ENCODE measurements at places on chromosomes 6 and 20.

- DNase-seq: no peak
These were observed 22.6 kb downstream of the MOCS1 start for GRCh38 chr6:39911513-39912125.

- DNase-seq: no peak
These were observed 32.9 kb upstream of the BACH2 start for GRCh38 chr6:90329386-90330077.

DNA sequence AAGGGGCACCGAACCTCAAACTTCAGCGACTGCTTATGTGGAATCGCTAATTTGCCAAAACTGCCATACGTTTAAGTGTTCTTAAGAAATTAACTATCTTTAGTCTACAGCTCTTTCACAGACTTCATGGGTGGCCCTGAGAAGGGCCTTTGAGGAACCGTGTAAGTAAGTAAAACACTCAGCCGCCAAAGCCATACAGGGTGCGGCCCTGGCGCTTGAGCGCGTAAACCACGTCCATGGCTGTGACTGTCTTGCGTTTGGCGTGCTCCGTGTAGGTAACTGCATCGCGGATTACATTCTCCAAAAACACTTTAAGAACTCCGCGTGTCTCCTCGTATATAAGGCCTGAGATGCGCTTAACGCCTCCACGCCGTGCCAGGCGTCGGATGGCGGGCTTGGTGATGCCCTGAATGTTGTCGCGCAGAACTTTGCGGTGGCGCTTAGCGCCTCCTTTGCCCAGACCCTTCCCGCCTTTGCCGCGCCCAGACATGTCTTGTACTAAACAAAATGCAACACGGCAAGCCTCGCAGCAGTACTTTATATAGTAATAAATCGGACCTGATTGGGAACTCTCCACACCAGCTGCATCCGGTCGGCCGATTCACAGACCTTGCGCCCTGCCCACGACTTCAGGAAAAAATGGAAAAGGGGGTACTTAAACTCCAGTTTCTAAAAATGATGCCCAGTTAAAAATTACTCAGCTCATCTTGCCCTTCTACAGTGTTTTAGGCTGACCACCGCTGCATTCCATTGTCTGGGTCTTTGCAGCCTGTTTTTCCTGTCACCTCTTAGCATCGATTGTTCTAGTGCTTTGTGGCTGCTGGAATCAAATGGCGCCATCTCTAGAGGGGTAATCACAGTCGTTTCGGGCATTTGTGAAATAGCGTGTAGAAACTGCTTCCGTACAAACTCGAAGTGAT is 38.9 kb downstream of the OR2B2 start:
- peak; percentile 80 for DNase-seq

GRCh38 chr6:57163956-57164355 is 8.2 kb upstream of the BAG2 start:
- no peak for DNase-seq

- no peak for DNase-seq
These were observed 37.4 kb upstream of the MRPS10 start for GRCh38 chr6:42255050-42255449.

DNA sequence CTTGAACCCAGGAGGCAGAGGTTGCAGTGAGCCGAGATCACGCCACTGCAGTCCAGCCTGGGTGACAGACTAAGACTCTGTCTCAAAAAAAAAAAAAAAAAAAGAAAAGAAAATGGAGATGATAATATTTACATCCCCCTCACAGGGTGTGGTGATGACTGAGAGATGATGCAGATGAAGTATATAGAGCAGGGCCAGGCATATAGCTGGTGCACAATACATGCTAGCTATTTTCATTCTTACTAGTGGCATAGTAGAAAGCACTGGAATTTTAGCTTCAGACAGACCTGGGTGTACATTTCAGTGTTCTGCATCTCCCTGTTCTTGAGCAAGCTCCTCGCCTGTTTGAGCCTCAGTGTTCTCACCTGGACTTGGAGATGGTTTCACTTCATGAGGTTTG is 36.9 kb downstream of the CEBPB start:
- no peak for DNase-seq

DNA sequence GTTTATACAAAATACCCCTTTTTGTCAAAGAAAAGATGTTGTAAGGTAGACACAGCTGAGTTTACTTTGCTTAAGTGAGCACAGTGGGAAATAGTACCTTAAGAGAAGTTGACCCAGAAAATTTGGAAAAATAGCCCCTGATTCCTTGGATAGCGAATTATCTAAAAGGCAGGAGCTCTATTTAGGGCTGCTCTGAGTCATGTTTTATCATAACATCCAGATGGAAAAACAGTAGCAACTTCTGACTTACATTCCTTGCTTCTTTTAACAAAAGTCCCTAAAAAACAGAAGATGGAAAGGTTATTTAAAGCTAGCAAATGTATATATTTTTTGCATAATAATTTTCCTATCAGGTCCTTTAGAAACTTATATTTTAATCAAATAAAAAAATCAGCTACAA is 59.0 kb downstream of the THEMIS start:
- DNase-seq: no peak

DNA sequence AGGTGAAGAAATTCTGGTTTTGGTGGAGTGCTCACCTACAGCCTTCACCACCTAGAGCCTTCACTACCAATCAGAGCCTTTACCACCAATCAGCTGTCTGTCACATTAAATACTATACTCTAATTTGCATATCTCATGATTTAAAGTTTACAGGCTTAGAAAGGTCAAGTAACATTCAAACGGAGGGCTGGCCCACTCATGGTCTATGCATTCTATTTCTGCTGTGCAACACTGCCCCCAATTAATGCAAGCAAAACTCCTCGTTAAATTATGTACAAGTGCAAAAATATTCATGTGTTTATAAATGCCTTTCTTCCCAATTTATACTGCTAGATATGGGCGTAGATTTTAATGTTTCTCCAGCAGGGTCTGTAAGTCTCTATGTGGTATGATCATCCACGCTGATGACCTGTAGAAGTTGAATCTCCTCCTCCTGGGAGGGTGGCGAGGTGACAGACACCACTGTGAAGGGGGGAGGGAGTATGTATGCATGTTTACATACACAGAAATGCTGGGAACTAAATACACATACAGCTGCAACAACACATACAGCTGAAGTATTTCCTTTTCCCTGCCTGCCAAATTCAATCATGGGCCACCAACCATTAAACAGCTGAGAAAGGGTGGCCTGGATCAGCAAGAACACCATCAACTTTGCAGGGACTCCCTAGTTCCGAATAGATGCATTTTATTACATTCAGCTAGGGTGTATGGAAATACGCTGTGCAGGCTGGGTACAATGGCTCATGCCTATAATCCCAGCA is 13.1 kb downstream of the RRAGD start:
- no peak for DNase-seq

- no peak for DNase-seq
These were observed 402.7 kb downstream of the TAF4 start for GRCh38 chr20:61662968-61663331.

- no peak for DNase-seq
These were observed 6.1 kb downstream of the SIRPG start for GRCh38 chr20:1651268-1652058.

DNA sequence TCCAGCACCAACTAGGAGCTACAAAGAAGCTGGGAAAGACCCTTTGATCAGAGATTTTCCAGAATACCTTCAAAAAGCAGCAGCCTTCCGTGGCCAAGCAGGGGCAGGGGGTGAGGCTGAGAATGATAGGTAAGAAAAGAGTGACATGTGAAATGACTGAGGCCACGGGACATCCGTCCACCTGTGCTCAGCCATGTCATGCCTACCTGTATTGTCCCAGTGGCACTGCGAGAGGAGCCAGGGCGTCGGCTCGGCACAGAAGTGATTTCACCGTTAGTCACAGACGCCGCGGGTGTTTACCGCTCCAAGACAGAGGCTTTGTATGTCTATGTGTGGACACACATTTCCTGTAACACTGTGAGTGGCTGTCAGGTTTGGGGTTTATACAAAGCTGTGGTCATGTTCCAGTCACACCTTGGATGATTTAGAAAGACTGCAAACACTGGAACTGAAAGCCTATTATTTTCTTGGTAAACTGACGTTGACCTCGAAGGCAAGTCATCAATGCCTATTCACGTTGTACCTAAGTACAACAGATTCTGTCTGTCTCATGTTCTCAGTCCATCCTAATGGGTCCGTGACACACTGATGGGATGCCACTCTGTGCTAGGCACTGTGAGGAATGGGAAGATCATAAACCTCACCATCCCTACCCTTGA is 32.1 kb upstream of the JAG1 start:
- no peak for DNase-seq

- no peak for DNase-seq
These were observed 81.4 kb downstream of the LIN28B start for GRCh38 chr6:105038259-105038658.

- no peak for DNase-seq
These were observed 184.2 kb upstream of the FOXA2 start for GRCh38 chr20:22768266-22769178.

DNA sequence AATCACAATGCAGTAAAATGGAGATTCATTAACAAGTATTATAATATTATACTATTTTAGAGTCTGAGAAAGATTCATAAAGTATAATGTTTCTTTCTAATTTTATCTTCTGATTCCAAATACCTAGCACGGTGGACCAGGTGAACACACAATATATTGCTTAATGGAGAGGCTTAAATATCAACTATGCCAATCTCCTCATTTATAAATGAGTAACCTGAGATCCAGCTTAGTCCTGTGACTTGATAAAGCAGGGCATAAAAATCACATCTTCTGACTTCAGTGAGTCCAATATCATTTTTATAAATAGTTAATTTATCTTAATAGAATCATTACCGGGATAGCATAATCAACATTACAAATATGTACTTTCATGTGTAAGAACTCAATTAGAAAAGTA is 144.4 kb upstream of the GJE1 start:
- DNase-seq: no peak

GRCh38 chr20:50594231-50594590 is 84.0 kb downstream of the PTPN1 start:
- DNase-seq: no peak

DNA sequence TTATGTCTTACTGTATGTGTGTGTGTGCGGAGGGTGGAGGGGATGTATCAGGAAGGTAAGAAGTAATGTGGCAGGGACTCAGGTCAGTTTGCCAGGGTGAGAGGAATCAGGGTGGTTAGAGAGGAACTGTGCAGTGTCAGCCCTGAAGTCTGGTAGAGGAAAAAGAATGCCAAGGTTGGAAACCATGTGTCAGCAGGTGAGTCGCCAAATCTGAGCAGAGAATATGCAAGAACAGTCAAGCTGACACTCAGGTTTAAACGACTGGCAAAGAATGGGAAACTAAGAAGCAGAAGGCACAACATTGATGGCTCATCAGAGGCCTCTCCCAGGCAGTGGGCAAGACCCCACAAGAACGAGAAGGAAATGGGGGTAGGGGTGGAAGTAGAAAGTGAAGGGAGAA is 107.5 kb upstream of the TBX18 start:
- DNase-seq: no peak

GRCh38 chr20:62860391-62860923 is 1.2 kb downstream of the TCFL5 start:
- DNase-seq: no peak

- DNase-seq: no peak
These were observed 137.7 kb upstream of the DEFB112 start for GRCh38 chr6:50187351-50187921.

GRCh38 chr6:97067045-97067444 is 142.5 kb downstream of the KLHL32 start:
- no peak for DNase-seq
